ENCODE measurements at places on chromosomes 12 and 14.

DNA sequence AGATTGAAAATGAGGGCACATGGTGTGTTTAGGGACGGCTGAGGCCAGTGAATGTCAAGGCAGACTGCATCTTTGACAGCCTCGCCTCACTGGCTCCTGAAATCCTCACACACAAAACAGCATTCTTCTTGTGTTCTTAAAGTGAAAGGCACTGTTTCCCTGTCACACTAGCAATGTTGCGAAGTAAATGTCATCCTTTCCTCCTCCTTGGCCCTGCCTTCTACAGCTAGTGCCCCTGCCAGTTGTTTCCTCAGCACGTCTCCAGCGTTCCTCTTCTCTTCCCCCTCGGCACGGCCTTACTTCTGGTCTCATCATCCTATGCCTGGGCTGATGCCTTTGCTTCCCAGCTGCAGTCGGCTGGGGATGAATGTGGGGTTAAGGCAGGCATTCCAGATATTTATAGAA is 129.4 kb upstream of the DNM1L start:
- DNase-seq: no peak

DNA sequence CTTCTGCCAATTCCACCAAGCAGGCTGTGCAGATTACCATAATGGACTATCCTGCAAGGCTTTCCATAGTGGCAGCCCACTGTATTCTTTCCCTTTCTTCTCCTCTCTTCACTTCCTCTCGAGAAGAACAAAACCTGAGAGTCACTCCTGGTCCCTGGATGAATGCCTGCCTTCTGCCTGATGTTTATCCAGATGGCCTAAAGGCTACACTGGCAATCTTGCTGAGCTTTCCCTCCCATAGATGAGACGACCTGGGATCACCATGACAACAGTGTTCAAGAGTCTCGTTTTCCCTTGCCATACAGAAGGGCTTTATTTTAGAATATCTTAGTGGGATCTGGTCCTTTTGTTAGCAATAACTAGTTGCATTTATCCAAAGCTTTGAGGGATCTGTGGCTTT is 142.3 kb downstream of the RTN1 start:
- no peak for DNase-seq

DNA sequence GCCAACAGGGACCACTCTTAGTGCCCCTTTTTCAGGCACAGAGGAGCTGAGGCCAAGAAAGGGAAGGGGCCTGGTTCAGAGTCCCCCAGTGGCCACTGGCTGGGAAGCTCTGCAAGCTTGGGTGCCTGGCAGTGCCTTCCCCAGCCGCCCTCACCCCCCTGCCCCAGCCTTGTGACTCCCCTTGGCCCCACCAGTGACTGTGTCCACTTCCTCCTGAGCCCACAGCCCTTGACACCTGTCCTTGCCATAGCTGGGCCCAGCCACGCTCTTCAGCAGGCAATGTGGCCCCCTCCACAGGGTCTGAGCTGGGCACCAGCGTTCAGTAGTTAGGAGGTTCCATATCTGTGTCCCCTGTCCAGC is 19.0 kb upstream of the C14orf180 start:
- no peak for DNase-seq

DNA sequence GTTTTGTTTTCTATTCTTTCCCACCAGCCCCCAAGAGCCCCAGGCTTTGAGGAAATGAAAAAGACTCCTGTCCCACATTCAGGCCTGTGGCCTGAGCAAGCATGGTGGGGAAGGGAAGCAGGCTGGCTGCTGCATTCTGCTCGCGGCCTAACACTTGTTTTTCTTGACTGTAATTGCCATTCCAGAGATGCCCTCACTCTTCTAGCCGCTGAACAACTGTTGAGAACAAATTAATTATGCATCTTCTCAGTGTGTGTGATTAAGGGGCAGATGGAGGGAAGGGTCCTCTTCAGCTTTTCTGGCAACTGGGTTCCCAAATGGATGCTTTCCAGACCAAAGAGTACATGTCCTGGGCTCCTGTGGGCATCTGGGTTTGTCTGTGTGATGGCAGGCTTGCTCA is 43.3 kb downstream of the ADCK1 start:
- no peak for DNase-seq

DNA sequence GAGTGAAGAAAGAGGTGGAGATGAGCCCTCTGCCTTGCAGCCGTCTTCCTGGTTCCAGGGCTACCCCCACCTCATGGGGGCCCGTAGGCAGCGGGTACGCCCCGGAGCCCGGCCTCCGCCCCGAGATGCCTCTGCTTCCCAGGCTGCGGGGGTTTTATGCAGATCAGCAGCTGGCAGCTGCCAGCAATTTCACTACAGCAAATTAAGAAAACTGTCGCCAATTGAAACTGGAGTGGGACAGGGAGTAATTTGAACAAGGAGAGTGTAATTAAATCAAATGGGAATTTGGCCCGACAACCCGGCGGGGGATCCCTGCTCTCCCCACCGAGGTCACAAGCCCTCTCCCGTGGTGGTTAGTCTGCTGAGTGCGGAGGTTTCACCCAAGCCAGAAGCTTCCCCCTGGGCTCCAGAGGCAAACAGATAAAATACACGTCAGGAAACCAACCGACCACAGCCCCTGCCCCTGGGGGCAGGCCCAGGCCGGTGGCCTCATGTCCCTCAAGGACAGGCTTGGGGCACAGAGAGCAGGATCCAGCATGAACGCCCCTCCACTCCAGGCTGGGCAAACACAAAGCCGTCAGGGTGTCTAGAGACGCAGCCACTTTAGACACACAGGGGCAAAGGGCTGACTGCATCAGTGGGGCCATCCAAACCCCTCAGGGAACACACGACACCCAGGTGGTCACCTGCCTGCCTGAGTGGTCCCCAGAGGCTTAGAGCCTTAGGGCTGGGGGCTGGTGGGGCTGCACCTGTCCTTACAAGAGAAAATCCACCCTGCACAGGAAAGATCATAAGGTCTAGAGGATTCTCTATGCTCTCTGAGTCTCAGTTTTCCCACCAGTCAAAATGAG is 53.8 kb downstream of the TESC start:
- DNase-seq: no peak

Measured in mesothelial cell of epicardium (in vitro differentiated cells).